ENCODE measurements at places on chromosomes 1 and 21.

DNA sequence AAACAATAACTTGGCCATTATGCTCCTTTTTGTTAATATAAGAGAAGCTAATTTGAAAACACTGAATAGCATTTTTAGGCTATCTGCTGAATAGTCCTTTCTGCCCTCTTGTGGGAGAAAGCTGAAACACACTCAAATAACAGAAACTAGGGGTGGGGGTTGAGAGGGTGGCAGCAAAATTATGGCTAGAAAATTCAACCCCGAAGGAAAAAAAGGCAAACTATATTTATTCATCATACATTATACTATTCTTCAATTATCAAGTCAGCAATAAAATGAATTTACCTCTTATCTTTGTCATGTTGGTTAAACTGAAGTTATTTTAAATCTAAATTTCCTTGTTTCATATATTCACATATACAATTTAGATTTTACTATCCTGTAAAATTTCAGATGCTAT is 255.9 kb downstream of the FAF1 start:
- DNase-seq: peak; percentile 81

- DNase-seq: no peak
Measured at GRCh38 chr1:107140703-107141490, at the start of gene NTNG1. TSS of gene NTNG1 (plus strand) at chr1:107141039.

DNA sequence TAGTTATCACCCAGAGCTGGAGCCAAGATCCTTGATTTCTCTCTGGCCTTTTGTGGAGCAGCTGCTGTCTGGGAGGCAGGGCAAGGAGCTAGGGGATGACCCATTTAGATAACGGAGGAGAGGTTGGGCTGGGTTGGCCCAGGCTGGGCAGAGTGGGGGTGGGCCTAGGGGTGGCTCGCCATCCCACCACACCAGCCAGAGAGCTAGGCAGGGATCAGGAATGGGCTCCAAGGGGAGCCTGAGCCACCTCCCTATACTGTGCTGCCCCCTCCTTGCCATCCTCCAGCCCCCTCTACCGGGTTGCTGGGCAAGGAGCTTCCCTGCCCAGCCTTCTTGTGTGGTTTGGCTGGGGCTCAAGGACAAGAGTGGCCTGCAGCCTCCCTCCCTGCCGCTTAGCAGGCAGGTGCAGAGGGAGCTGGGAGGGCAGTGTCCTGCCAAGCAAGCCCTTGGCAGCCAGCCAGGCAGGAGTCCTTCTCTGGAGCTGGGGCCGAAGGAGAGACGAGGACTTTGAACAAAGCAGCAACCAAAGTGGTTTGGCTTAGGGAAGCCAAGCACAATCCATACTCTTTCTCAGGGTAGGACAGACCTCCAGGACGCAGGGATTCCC is 4.1 kb downstream of the NUAK2 start:
- DNase-seq: peak; percentile 99

- no peak for DNase-seq
Measured at GRCh38 chr1:24111262-24111995, 506 bp downstream of the MYOM3 start.

GRCh38 chr21:20999659-21000058 is 1.4 kb downstream of the NCAM2 start:
- peak; percentile 47 for DNase-seq

- no peak for DNase-seq
Measured at GRCh38 chr21:14583629-14584255, 37.6 kb upstream of the SAMSN1 start.

DNA sequence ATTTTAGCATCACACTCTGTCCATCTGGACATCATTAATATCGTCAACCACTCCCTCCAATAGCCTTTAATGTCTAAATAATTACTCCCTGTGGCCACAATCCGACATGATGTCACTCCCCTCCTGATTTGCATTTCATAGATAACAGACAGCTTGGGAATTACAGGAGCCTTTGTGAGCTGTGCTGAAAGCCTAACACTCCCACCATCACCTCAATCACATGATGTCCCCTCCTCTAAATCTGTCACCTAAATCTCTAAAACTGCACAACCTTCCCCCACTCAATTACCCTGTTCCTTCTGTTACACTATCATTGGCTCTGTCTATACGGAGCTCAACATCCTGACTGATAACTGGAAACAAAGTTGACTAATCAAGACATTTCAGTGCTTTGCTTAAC is 14.3 kb downstream of the NHLH2 start:
- no peak for DNase-seq

GRCh38 chr21:41666641-41667081 is 100.2 kb downstream of the RIPK4 start:
- no peak for DNase-seq

DNA sequence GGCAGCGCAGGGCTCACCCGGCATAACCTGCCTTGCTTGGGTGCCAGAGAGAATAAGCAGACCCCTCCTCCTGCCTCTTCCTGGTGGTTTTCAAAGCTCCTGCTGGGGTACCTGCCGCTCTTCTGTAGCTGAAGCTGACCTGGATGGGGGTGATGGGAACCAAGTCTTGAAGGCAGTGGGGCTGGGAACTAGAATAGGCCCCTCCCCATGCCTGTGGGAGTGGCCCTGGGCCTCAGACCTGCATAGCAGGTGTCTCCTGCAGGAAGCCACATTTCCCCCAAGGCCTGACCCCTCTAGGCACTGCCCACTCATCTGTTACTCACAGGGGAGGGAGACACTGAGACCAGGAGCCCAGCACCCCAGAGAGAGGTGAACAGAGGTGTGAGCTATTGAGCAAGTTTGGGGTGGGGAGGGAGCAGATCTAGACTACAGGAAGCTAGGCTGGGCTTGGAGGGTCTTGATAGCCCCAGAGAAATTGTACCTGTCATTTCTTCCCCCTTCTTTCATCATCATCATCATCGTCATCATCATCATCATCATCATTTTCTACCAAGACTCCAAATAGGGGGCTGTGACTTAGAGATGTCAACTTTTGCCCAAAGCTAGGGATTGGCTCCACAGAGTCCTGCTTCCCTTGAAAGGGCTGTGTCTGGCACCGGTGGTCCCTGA is 10.1 kb downstream of the PADI1 start:
- no peak for DNase-seq

DNA sequence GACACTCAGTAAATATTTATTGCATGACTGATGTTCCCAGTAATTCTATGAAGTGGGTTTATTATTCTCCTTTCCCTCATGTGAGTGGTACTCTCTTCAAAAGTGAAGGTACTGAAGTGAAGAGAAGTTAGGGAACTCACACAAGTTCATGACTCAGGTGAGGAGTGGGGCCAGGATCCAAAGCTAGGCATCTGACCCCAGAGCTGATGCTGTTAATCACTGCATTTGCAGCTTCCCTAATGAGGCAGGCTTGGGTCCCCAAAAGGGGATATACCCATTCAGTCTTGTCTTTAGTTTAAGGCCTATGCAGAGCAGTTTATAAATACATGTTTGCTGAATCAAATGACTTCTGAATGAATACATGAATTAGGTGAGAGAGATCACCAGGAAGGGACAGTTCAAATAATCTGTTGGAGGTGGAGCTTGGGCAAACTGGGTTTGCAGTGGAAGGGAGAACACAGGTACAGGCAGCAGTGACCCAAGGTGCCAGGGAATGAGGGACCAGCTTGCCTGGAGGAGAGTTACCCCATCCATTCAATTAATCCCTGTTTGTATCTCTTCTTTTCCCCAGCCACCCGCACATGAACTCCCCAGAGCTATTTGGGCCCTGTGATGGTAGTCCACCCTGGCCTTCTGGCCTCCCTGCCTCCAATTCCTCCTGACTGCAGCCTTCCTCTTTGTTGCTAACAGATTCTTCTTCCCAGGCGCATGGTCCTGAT is 2.0 kb downstream of the CD58 start:
- DNase-seq: no peak

- DNase-seq: no peak
Measured at GRCh38 chr1:119966020-119966419, 69.7 kb upstream of the ADAM30 start.

GRCh38 chr1:46396441-46397398 is 2.6 kb downstream of the FAAH start:
- DNase-seq: peak; percentile 39

DNA sequence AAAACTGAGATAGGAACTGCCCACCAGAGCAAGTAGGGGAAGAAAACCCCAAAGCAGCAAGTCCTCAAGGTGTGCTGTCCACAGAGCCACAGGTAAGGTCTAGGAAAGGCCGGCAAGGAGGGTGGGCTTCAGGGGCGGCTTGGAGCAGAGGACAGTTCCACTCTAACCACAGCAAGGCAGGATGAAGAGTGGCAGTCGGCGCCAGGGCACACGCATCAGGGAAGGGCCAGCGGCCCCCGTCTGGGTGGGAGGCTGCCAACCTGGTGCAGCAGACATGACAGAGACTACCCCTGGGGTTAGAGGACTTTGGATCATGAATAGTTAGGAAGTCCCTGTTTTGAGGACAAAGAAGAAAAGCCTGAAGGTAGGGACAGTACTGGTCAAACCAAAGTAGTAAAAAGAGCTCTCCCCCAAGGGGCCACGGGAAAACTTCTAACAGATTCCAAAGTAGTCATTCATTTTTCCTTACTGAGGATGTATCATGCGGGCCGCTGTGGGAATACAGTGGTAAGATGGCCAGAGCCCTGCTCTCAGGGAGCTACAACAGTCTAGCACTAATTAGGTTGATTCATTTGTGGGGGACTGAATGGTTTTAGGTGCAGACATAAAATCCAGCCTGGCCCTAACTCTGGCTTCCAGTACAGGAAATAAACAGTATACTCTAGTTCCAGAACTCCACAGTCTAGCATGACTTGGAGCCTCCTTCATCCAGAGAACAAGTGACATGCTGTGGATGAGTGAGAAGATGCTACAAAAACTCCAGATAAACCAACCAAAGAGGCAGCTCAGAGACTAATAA is 3.5 kb upstream of the RAP1GAP start:
- DNase-seq: no peak

DNA sequence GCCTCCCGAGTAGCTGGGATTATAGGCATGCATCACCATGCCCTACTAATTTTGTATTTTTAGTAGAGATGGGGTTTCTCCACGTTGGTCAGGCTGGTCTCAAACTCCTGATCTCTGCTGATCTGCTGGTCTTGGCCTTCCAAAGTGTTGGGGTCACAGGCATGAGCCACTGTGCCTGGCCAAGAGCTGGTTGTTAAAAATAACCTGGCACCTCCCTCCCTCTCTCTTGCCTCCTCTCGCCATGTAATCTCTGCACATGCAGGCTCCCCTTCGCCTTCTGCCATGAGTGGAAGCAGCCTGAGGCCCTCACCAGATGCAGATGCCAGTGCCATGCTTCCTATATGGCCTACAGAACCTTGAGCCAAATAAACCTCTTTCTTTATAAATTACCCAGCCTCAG is 74.7 kb upstream of the TLR5 start:
- no peak for DNase-seq

DNA sequence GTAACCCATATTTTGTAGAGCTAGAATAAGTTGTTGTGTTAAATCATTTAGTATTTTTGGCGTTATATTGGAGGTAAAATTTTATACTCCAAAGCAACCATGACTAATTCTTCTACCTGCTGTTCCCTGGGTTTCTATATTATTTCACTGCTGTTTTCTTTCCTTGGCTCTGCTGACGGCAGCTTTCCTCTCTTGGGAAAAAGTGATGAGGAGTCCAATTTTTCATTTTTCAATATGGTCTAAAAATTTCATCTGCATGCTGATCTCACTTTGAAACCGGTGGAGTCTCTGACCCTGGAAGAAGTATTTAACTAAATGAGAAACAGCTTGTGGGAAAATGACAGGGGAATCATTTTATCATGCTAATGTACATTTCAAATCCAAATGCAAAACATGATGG is 110.2 kb downstream of the IFI44 start:
- no peak for DNase-seq

DNA sequence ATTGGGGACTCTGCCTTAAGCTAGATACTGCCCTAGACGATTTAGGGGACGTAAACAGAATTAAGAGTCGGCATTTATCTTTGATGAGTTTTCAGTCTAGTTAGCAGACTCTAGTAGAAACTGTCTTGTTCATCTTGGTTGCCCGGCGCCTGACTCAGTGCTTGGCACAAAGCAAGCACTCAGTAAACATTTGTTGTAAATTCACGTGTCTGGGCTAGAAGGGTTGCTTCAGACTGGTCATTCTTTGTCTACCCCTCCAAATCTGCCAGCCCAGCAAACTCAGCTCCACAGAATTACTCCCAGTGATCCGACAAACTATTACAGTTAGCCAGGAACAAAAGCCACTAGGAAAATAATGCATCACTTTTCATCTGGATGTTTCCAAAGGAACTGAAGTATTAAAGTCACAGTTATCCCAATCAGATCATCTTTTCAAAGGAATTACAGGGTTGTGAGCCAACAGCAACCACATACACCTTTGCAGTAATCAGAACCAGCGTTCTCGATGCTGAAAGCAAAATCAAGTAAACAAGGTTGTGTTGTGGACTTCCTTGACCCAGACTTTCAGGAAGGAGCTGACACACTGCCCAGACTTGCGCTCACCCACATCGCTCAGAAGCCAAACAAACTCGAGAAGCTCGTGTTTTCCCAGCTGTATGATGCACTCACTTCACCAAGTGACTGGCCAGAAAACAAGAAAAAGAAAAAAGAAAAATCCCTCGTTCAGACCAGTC is 66.5 kb upstream of the GADD45A start:
- DNase-seq: no peak

GRCh38 chr21:17491716-17492414 is 21.0 kb upstream of the CXADR start:
- no peak for DNase-seq

- no peak for DNase-seq
Measured at GRCh38 chr1:25199819-25200620, 32.3 kb downstream of the SYF2 start.

- DNase-seq: no peak
Measured at GRCh38 chr1:229192031-229192430, 78.9 kb upstream of the RAB4A start.

GRCh38 chr1:70034403-70034802 is 171.0 kb downstream of the LRRC40 start:
- peak; percentile 81 for DNase-seq

- no peak for DNase-seq
Measured at GRCh38 chr1:154265586-154265985, 6.8 kb upstream of the HAX1 start.

DNA sequence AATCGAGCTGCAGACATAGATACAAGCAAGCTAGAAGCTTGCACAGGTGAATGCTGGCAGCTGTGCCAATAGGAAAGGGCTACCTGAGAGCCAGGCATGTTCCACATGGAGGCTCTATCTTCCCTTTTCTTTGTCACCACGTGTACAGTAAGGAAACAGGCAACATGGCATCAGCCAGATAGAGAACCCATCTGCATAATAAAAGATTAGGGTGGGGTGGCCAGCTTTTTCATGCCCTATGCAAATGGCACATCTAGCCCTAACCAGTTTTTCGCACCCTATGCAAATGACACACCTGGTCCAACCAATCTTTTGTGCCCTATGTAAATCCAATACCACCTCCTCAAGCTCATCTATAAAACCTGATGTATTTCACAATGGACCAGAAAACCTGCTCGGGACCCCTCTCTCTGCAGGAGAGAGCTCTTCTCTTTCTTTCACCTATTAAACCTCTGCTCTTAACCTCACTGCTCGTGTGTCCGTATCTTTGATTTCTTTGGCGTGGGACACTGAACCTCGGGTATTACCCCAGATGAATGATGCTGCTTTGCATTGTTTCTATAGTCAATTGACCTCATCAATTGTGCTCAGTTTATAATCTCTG is 93.9 kb downstream of the SLC30A10 start:
- no peak for DNase-seq

GRCh38 chr1:119364640-119365039 is 3.9 kb upstream of the HAO2 start:
- no peak for DNase-seq

GRCh38 chr1:60876952-60877351 is 205.4 kb upstream of the NFIA start:
- no peak for DNase-seq

All from NCI-H1417 (cell line).